A549 treated with CpdA at 1 μM for 4 hours (cell line): ENCODE measurements at places on chromosomes 11 and 22. TPM values are rescaled to one million over a fixed set of nuclear protein-coding genes. Genes with fewer than 3 reads are reported as not detected.

The CLDN5 gene
- not detected in 5 replicates for total RNA-seq

The MYRF gene
- total RNA-seq, result 16.3 to 24.3 TPM (median 19.8 TPM) in 5 replicates

The PRDM11 gene
- total RNA-seq, result 6.9 to 8.3 TPM (median 7.4 TPM) in 5 replicates

The OR51B2 gene
- total RNA-seq, result not detected in 5 replicates

The HOATZ gene
- not detected in 5 replicates for total RNA-seq

The TRIM48 gene
- total RNA-seq, result not detected in 5 replicates

The CFAP300 gene
- total RNA-seq, result 4.4 to 5.9 TPM (median 5.6 TPM) in 5 replicates

The ETS1 gene
- total RNA-seq, result 26.7 to 32.6 TPM (median 29.6 TPM) in 5 replicates

The GAB2 gene
- total RNA-seq, result 3.4 to 4.8 TPM (median 4.6 TPM) in 5 replicates

The RCE1 gene
- total RNA-seq, result 31.2 to 47.7 TPM (median 47.5 TPM) in 5 replicates

The MMP13 gene
- 0.06 TPM in 1 of 5 replicates, not detected in the others for total RNA-seq

The HTR3B gene
- not detected in 5 replicates for total RNA-seq

The MRGPRX1 gene
- not detected in 5 replicates for total RNA-seq

The ZNF280A gene
- total RNA-seq, result 2.6 to 3.3 TPM (median 2.8 TPM) in 5 replicates

The TEX12 gene
- not detected in 5 replicates for total RNA-seq

The APOA4 gene
- not detected in 5 replicates for total RNA-seq

The OR8G5 gene
- not detected in 5 replicates for total RNA-seq

The ART1 gene
- not detected in 5 replicates for total RNA-seq

The SCGB1D4 gene
- not detected in 5 replicates for total RNA-seq

The ACR gene
- total RNA-seq, result 0.06 to 0.08 TPM in 2 of 5 replicates, not detected in the others

The IL18 gene
- total RNA-seq, result 83.8 to 101 TPM (median 94.5 TPM) in 5 replicates

The GGT5 gene
- 1.5 to 2.2 TPM (median 1.9 TPM) in 5 replicates for total RNA-seq

The DENND6B gene
- 2.2 to 3.4 TPM (median 2.8 TPM) in 5 replicates for total RNA-seq

The FAM227A gene
- total RNA-seq, result 0.50 to 1.2 TPM (median 0.89 TPM) in 5 replicates

The POTEH gene
- 0.06 TPM in 1 of 5 replicates, not detected in the others for total RNA-seq

The CCDC116 gene
- 0.05 to 0.22 TPM (median 0.08 TPM) in 4 of 5 replicates, not detected in the other for total RNA-seq

The PHOX2A gene
- not detected in 5 replicates for total RNA-seq

The IZUMO1R gene
- 0.09 TPM in 1 of 5 replicates, not detected in the others for total RNA-seq

The SMIM35 gene
- total RNA-seq, result not detected in 5 replicates
